Body of pancreas (tissue), 4 donors: ENCODE measurements at places on chromosomes 4 and X. TPM values are rescaled to one million over a fixed set of nuclear protein-coding genes. Genes with fewer than 3 reads are reported as not detected.

GBA3 gene
- total RNA-seq = 0.26 TPM

DNA sequence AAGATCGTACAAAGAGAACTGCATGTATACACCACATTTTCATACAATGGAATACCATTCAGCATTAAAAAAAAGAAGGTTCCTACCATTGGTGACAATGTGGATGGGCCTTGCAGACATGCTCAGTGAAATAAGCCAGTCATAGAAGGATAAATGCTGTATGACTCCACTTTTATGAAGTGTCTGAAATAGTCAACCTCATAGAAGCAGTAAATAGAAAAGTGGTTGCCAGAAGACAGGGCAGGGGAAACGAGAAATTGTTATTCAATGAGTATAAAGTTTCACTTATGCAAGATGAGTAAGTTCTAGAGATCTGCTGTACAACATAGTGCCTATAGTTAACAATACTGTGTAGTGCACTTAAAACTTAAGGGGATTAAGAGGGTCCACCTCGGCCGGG is 257.5 kb upstream of the FTHL17 start:
- H3K4me3 ChIP-seq = no peak overlapping the region
- H3K27me3 ChIP-seq = no peaks in the 10 kb centered on the region
- no peaks in the 10 kb centered on the region for H3K36me3 ChIP-seq

DNA sequence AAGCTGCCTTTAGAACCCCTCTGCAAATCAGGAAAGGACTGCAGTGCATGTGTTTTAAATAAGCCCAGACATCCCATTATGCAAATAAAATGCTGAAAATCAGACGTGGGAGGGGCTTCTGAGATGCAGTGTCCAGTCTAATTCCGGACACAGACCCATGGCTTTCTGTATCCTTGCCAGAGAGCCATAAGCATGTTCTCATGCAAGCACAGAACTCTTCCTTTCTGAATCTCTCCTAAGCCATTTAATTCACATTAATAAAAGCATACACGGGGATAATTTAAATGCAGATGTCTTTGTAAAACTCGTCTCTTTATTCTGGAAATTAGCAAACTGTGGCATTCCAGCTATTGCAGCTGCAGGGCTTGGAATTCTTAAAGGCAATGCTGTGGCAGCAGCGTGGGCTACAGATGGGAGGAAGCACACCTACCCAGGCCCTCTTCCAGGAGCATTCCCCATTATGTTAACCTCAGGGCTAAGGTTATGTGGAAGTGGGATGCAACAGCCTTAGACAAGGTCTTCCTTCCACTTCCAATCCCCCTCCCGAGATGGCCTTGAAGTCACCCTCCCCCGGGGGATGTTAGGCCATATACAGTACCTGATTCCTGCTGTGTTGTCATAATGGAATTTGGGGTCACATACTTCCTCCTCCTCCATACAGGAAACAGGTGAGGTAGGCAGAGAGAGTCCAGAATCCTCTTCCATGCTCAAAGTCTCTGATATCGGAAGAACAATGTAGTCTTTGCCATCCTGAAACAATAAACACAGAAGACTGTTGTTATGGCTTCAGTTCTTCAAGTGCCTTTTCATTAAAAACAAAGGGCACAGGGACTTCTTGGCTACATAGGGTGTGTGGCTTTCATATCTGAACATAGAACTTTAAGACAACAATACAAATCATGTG is 38.1 kb downstream of the KDR start:
- H3K4me3 ChIP-seq = no peak overlapping the region
- H3K4me1 ChIP-seq = no peaks in the 10 kb centered on the region
- no peak overlapping the region for H3K27ac ChIP-seq
- H3K27me3 ChIP-seq = no peaks in the 10 kb centered on the region
- DNase-seq = no peak
- no peaks in the 10 kb centered on the region for H3K36me3 ChIP-seq

DNA sequence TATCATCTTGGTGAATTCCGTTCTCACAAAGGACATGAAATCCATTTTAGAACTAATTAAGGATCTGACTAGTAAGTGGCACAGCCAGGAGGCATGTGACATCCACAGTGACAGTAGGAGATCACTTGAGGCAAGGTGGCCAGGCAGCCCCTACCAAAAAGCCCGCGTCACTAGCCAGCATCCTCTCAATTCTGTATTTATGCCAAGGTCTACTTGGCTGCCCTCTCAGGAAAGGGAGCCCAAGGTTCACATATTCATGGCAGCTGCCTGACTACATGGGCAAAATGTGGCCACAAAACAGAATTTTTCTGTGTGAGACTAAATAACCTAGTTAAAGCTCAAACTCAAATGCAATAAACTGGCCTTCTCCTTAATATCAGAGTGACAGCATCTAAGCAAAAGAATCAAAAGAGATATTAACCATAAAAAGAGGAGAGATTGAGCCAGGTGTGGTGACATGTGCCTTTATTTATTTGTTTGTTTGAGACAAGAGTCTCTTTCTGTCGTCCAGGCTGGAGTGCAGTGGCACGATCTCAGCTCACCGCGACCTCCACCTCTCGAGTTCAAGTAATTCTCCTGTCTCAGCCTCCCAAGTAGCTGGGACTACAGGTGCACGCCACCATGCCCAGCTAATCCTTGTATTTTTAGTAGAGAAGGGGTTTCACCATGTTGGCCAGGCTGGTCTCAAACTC is 51.5 kb downstream of the SLC9A7 start:
- H3K4me3 ChIP-seq = no peak overlapping the region
- peaks cover 14% of the 10 kb centered on the region for H3K4me1 ChIP-seq
- DNase-seq = no peak
- no peaks in the 10 kb centered on the region for H3K27me3 ChIP-seq
- no peak overlapping the region for H3K27ac ChIP-seq

- H3K4me1 ChIP-seq = no peaks in the 10 kb centered on the region
- no peaks in the 10 kb centered on the region for H3K27me3 ChIP-seq
Observed at GRCh38 chr4:24675721-24676389, 91.5 kb upstream of the DHX15 start.

DNA sequence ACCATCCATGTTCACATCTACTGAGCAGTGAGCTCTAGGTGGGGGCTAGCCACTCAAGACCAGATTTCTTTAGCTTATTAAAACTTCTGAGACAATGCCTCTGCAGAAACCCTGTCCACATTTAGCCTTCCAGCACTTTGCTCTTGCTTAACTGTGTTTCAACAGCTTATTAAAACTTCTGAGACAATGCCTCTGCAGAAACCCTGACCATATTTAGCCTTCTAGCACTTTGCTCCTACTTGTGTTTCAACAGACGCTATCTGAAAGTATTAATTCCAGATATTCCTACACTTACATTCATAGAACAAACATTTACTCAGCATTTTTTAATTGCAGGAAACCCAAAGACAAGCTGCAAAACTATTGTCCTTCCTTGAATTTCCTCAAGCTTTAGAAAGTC is 91.9 kb downstream of the SEL1L3 start:
- H3K27ac ChIP-seq = no peak overlapping the region
- DNase-seq = no peak
- H3K36me3 ChIP-seq = peaks cover 4% of the 10 kb centered on the region
- H3K4me3 ChIP-seq = no peak overlapping the region
- no peaks in the 10 kb centered on the region for H3K4me1 ChIP-seq
- no peaks in the 10 kb centered on the region for H3K27me3 ChIP-seq
